ENCODE measurements at places on chromosomes 7 and 10. TPM values are rescaled to one million over a fixed set of nuclear protein-coding genes. Genes with fewer than 3 reads are reported as not detected.
A peak's percentile ranks its signal among the peaks of the same experiment; 100 is the strongest.

- DNase-seq: no peak
Observed at GRCh38 chr10:29397221-29397620, 108.4 kb downstream of the LYZL1 start.

DNA sequence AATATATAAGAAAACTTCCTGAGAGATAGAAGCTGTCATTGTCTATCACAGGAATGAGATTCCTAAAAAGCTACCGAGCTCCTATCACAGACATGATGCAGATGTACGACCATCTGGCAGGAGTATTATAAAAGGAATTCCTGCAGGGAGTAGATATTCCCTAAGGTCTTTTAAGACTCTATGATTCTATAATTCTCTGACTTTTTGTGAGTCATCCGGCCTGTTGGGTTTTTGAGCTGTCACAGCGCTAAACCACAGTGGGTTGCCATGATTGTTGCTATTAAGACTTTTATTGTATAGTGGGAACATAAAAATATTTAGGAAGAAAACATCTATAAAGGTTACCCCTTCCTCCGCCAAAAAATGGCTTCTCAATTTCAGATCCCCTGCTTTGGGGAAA, 223.4 kb downstream of the BMPER start:
- DNase-seq: peak; percentile 69

- DNase-seq: no peak
Observed at GRCh38 chr7:140041659-140042385, 20.9 kb downstream of the PARP12 start.

- DNase-seq: peak; percentile 40
Observed at GRCh38 chr10:110372656-110373055, 67.9 kb upstream of the SMNDC1 start.

DNA sequence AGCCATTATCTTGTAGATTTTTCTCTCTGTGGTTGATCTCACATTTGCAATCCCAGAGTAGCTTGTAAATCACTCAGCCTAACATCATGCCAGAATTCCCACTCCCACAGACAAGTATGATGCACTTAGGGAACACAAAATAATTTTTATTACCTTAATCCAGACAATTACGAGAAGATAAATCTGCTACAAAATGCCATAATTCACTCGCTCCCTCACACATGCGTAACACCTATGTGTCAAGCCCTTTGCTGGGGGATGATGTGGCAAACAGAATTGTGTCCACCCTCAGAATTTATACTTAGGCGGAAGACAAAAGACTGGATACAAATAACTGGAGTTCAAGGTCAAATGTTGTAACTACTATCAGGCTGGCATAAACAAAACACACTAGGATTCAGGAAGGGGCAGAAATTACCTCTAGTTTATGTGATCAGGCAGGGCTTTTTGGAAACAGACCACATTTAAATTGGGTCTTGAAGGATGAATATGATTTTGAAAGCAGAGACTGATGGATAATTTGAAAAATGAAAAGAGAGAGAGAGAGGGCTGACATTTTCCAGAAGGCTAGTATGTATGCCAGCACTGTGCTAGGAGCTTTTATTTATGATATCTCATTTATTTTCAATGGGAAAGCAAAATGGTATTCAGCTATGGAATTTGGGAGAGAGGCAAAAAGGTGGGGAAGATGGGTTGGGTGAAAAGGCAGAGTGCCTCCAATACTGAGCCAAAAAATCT, 69.8 kb downstream of the DOCK4 start:
- no peak for DNase-seq

- DNase-seq: no peak
Observed at GRCh38 chr7:27212497-27213432, 12.9 kb upstream of the HOXA13 start.

GRCh38 chr10:99967961-99968360, 41.8 kb downstream of the DNMBP start:
- no peak for DNase-seq

The VSTM2A gene
- not detected for total RNA-seq

GRCh38 chr7:119555788-119556187, 717.2 kb upstream of the KCND2 start:
- DNase-seq: no peak

DNA sequence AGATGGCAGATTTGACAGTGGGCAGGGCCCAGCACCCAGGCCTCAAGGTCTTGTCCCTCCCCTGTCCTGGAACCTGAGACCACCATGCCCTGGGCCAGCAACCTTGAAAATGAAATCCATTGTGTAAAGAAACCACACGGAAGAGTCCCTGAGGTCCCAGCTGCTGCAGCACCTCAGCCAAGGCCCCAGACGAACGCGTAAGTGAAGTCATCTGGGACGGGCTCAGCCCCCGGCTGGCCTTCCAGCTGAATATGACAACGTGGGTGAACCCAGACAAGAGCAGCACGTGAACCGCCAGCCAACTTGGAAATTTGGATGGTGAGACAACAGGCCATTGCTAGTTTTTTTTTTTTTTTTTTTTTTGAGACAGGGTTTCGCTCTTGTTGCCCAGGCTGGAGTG, 70.3 kb downstream of the CYTH3 start:
- DNase-seq: no peak

- no peak for DNase-seq
Observed at GRCh38 chr7:139772873-139773272, 4.9 kb downstream of the HIPK2 start.

DNA sequence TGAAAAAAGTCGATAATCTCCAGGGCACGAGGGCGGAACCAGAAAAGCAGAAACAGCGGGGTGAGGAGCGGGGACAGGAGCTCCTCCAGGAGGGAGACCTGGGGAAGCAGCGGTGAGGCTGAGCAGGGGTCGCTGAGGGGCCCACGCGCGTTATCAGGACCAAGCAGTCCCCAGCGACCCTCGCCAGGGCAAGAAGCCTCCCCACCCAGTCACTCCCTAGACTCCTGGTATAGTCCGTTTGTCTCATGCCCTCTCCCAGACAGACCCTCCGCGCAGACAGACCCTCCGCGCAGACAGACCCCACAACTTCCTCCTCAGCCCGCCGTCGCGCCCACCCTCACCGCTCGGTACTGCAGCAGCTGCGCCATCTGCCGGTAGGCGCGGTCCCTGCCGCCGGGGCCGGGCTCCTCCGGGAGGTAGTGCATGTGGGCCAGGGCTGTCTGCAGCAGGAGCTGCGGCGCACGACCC, 6.3 kb downstream of the ATG9B start:
- DNase-seq: peak; percentile 85

The MCU gene
- total RNA-seq: 23.5 TPM

- DNase-seq: no peak
Observed at GRCh38 chr7:16646472-16647072, 591 bp downstream of the BZW2 start.
